ENCODE measurements at places on chromosomes 12 and 14.
A peak's percentile ranks its signal among the peaks of the same experiment; 100 is the strongest.

GRCh38 chr14:75907756-75908359 is 73.9 kb downstream of the TGFB3 start:
- no peak for DNase-seq

DNA sequence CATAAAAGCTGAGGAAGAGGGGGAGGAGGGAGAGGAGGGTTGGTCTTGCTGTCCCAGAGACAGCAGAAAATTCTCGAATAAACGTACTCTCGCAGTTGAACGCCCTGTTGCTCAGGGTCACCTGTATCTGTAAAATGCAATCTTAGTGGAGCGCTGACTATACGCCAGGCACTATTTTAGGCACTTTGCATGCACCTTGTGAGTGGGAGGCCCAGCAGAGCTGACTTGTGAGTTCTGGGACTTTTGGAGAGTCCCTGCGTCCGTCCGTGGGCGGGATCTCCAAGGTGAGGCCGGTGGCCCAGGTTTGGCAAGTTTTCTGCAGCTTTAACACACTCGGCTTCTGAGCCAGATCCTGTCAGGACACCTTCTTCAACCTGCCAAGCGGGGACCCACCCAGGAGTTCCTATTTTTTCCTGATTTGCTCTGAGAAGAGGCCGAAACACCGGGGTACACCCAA is 32.5 kb upstream of the PLEKHG6 start:
- DNase-seq, result no peak

- no peak for DNase-seq
Observed at GRCh38 chr12:80064269-80064668, 35.1 kb upstream of the OTOGL start.

- DNase-seq, result no peak
Observed at GRCh38 chr12:87467936-87468335, 561.3 kb downstream of the C12orf50 start.

DNA sequence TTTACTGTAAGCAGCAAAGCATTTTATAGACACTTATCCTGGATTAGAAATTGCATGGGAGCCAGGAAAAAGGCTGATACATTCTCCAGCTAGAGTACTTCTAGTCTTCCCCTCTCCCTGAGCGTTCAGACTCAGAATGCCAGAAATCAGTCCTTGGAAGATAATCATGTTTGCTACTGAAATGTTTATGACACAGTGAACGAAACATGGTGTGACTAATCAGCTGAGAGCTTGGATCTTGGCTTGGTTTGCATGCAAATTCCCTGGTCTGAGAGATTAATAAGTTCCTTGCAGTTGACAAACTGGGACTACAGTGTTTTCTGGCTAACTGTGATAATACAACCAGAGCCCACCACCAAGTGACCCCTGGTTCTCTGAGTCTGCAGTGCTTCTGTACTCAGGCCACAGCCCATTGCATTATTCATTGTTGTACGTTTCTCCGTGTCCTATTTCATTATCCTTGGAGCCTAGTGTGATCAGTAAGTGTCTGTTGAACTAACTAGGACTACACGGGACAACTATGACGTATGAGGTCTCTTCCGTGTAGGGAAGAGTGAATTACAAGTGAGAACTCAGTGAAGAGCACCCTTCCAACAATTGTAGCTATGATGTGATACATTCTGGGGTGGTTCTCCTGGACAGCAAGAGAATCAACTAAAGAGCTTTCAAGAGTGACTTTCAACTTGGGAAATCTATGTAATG is 34.6 kb upstream of the EVL start:
- no peak for DNase-seq

GRCh38 chr12:77166696-77167095 is 101.3 kb upstream of the E2F7 start:
- DNase-seq, result no peak

DNA sequence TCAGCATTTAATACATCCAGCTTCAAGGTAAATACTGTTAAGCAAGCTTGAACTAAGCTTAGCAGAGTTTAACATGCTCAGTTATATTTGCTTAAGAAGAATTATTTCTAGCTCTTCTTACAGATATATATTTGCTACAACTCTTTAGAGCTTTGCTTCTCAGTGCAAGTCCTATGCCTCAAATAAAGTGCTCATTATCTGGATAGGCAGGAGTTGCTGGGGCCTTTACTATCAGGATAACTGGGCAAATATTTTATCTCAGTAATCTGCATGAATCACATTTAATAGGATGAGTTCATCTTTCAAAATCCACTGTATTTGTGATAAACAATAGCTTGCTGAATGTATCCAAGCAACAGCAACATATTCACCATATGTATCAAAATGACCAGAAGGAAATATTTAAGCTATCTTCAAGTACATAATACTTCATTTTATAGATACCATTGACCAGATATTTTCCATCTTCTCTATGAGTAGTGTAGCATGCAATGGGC is 187.6 kb downstream of the NOVA1 start:
- DNase-seq, result no peak

DNA sequence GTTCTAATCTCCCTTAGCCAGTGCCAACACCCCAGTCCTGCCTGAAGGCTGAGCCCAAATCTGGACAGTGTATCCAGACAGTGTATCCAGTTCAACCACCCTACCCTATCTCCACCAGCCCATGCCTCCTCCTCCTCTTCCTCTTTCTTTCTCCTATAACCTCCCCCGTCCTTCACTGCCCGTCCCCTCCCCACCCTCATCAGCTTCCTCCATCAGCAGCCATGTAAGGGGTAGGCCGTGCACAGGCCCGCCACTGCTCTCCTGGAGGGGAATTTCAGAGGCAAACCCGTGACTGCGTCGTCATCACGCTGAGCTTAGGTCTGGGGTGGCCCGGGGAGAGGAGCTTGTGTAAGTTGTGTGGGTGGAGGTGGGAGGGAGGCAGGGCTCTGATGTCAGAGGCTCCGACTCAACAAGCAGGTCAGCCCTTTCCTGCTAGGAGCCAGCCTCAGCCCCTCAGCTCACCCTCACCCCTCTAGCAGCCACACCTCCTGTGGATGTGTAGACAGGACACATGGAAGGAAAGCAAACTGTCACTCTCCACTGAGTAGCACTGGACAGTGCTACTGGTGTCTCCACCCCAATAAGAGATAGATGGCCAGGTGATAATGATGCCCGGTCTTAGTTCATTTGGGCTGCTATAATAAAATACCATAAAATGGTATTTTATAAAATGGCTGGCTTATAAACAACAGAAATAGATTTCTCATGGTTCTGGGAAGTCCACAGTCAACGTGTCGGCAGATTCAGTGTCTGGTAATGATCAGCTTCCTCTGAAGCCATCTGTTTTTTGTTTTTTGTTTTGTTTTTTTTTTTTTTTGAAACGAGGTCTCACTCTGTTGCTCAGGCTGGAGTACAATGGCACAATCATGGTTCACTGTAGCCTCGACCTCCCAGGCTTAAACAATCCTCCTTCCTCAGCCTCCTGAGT is 50.5 kb downstream of the IRF2BPL start:
- peak; percentile 45 for DNase-seq

DNA sequence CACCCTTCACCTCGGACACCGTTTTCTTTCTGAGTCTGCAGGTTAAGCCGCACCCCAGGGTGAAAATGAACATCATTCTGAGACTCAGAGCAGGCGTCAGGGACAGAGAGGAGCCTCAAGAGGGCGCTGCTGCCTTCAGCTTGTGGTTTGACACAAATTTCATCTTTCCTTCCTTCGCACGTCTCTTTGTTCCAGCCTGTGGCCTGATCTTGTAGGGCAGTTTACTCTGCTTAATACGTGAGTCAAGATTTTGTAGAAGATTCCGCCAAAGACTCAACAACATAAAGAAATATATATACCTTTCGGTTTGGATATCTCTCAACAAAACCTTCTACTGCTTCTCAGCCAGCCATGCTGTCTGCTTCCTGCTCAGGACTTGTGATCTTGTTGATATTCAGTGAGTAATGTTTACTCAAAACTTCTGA is 329.3 kb upstream of the OR4E1 start:
- no peak for DNase-seq

GRCh38 chr12:109844091-109844490 is 10.9 kb upstream of the TRPV4 start:
- DNase-seq, result no peak

DNA sequence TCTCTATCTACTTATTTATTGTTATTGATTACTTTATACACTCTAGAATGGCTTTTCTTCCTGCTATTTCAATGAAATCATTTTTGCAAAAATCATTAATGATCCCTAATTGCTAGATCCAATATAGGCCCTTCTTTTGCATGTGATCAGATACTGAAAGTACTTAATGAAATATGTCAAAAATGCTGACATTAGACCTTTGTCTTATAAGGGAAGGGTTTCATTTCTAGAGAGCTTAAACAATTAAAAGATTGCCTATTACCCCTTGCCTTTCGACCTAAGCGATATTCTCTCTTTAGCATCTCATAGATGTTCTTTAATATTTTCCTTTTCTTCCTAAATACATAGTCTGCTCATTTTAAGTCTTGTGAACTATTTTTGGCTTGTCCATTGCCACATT is 101.1 kb downstream of the KTN1 start:
- DNase-seq, result no peak

- DNase-seq, result no peak
Observed at GRCh38 chr12:26612203-26612602, 220.8 kb downstream of the ITPR2 start.

DNA sequence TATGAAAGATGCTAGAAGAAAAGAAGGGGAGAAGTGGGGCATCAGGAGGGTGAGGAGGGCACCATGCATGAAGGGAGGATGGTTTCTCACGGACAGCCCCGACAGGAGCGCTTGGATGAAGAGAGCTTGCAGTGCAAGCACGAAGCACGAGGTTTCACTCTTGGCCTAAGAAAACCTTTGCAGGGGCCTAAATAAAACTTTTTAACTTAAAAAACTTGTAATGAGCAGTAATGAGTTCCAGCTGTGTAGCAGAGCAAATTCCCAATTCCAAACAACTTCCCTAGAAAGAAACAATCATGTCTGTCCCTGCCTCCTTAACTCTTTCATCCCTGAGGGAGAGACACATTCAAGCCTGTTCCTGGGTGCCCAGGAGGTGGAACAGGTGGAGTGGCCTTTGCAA is 119.5 kb downstream of the PAH start:
- no peak for DNase-seq

- no peak for DNase-seq
Observed at GRCh38 chr12:98970950-98971349, 325.9 kb downstream of the APAF1 start.

DNA sequence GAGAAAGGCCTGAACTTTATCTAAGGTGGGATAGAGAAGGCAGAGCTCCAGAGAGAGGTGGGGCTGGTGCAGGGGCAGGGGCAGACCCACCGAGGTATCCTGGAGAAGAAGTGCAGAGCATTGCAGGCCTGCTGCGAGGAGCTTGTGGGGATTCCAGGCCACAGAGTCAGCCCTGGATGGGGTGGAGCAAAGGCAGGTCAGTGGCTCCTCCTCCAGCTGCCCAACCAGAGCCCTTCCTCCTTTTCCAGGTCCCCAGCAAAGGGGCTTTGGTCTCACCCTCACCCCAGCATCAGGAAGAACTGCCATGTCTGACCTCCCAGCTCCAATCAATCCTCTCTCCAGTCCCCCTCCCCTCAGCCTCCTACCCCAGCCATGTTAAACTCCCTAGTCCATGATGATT is 19.8 kb upstream of the ZNF740 start:
- no peak for DNase-seq

DNA sequence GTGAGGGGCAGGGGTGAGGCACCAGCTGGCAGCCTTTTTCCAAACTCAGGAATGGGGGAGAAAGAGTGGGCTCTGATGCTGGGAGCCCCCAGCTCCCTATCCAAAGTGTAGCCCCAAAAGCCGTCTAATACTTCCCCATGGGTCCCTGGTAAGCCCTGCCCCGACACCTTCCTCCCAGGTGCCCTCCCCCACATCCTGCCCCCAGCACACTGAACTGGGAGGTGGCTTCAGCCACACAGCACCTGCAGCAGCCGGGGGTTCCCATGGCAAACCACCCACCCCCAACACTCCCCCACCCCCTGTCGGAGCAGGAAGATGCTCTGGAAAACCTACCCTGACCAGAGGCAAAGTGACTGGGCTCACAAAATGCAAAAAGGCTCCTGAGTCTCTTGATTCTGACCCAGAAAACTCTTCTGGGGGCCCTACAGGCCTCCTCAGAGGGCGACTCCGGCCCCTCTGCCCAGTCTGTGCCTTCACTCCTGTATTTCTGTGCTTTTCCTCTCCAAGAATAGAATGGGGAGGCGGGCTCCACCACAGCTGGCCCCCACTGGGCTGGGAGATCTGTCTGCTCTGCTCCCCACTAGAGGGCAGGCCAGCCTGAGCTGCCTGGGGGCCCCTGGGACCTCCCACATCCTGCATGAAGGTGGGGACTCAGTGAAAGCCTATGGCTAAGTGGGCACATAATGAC is 81.6 kb downstream of the ITPK1 start:
- DNase-seq, result no peak

- DNase-seq, result peak; percentile 12
Observed at GRCh38 chr12:108750526-108750925, 19.2 kb upstream of the CORO1C start.

GRCh38 chr14:65850429-65851135 is 438.1 kb downstream of the FUT8 start:
- peak; percentile 95 for DNase-seq

GRCh38 chr14:38339696-38340095 is 83.8 kb upstream of the CLEC14A start:
- no peak for DNase-seq

DNA sequence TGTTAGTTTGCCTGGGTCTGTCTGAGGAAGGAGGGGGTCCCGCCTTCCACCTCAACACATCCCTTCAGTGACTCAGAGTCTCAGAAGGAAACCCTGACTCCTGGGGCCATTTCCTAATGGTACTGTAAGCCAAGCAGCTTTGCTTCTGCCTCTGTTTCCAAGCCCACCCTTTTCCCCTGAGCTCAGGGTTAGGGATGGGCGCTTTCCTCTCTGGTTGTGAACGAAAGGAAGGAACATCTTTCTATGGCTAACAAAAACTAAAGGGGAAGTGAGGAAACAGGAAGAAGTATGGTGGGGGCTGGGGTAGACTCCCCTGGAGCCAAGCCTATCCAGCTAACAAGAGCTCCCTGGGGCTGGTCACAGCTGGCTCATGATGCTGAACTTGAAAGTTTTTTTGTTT is 11.6 kb upstream of the UNC119B start:
- DNase-seq, result no peak

DNA sequence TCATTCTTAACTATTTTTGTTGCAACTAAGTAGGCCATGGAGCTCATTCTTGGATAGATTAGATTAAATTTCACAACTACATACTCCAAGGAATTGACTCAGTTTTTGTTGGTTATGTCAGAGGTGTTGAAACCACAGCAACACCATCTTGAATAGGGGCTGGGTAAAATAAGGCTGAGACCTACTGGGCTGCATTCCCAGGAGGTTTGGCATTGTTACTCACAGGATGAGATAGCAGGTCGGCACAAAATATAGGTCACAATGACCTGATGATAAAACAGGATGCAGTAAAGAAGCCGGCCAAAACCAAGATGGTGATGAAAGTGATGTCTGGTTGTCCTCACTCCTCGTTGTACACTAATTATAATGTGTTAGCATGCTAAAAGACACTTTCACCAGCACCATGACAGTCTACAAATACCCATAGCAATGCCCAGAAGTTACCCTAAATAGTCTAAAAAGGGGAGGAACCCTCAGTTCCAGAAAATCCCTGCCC is 20.9 kb downstream of the DMAC2L start:
- no peak for DNase-seq

GRCh38 chr12:124909831-124910560 is 4.5 kb downstream of the UBC start:
- no peak for DNase-seq

- DNase-seq, result peak; percentile 16
Observed at GRCh38 chr12:85866986-85867776, 6.9 kb upstream of the NTS start.

- peak; percentile 55 for DNase-seq
Observed at GRCh38 chr14:34227834-34228649, 234.0 kb downstream of the SPTSSA start.

Measured in NCI-H1694 treated with DMSO at 0.1 percent for 48 hours (cell line).